ENCODE measurements at places on chromosomes 7 and 10. TPM values are rescaled to one million over a fixed set of nuclear protein-coding genes. Genes with fewer than 3 reads are reported as not detected.

GRCh38 chr7:14837216-14837615, 65.3 kb downstream of the DGKB start:
- no peak for DNase-seq

GRCh38 chr7:96949766-96950165, 55.6 kb upstream of the DLX6 start:
- no peak for DNase-seq

DNA sequence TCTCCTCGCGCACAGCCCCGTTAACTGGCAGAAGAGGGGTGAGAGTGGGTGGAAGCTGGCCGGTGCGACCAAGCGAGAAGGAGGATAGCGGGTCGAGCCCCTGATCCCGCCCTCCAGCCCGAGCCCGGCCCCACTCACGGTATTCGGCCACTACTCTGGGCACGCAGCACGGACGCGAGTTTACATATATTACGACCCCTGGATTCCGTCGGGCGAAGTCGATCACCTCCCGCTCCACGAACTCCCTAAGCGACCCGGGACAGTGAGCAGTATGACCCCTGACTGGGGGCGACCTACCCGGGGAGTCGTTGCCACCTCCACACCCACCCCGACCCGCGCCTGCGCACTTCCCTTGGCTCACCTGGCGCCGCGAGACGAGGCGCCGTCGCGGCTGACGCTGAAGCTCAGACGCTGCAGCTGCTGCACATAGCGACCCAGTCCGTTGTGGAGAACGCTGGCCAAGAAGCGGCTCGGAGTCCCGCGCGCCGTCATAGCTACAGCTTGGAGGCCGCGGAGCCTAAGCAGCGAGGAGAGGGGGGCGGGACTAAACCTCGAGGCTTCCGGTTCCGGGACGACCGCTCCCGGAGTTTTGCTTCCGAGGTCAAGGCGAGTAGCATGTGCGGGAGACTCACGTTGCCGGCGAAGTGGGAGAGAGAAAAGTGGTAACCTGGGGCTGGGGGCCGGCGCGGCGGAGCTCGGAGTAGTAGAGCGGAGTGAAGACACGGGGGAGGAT, at the start of the genes MRPL43 and TWNK:
MRPL43 (minus strand) TSS at position 546 of the 733 bp plus-strand sequence; CDS start at position 492, 54 bp downstream.
TWNK (plus strand) TSS at position 592 of the 733 bp plus-strand sequence. CDS start 668 bp downstream, outside the sequence.
- DNase-seq, result peak; percentile 79

DNA sequence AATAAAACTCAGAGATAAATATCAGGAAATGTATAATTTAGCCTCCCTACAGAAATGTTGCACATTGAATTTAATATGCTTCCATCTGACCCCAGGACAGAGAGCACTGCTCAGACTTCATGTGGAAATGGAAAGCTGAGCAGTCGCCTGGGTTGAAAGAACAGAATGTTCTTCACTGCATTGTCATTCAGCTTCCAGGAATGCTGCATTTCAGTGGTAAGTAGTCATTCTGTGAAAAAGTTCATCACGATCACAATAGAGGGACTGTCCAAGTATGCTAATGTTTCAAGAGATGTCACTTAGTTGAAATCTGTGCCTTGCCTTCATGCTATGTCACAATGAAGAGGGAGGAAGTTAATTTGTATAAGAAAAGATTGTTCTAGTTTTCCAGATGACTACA, 147.3 kb downstream of the NRCAM start:
- no peak for DNase-seq

CYP2W1 gene
- 0.71 TPM for total RNA-seq

SFRP5 gene
- total RNA-seq, result 0.20 TPM

DNA sequence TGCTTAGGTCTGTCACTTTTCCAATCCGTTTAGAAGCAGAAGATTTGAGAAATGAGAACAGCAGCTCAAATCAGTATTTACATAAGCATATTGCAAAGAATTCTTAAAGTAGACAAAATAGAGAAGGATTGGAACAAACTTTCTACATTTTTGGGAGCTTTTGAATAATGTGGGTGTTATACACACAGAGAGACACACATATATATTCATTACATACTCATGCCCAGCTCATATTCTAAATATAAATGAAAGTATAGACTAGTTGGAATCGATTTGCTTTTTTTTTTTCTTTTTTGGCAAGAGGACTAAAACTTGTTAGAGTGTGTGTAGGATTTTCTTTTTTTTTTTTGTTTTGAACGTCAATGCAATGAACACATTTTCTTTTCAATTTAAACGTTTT, 538.9 kb downstream of the AUTS2 start:
- no peak for DNase-seq

GRCh38 chr7:35249537-35249907, 4.4 kb downstream of the TBX20 start:
- no peak for DNase-seq

TCAF2 gene
- 0.52 TPM for total RNA-seq

- no peak for DNase-seq
These were observed 86.8 kb upstream of the CHST15 start for GRCh38 chr10:124180044-124180745.

GRCh38 chr7:49927631-49928030, 154.2 kb downstream of the VWC2 start:
- no peak for DNase-seq

- DNase-seq, result no peak
These were observed 14.8 kb downstream of the BHLHA15 start for GRCh38 chr7:98225913-98226614.

DNA sequence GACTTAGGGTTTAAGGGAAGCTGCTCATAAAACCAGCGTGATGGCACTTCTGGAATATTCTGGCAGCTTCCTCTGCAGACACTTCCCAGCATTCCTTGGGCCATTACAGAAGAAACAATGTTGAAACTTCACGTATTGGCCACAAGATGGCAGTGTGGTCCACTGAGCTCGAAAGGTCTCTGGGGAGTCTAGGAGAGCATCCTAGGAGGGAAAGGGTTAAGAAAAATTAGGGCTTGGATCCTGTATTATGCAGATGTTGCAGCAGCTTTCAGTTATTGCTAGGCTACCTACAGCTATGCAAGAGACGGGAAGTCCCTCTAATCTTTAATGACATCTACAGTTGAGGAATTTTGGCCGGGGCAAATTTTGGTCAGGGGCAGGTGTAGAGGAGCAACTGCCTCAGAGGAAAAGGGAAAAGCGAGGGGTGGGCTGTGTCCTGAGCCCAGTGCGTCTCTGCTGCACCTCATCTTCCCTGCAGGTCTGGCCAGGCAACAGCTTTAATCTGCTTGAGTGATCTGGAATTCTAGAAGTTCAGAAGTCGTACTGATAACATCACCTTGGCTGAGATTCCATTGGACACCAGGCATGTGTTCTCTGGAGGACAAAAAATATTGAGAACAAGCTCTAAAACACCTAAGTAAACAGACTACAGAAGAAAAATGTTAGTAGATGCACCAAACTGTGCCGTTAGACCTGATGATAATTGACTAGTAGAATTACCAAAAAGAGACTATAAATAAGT, 220.8 kb upstream of the PRSS58 start:
- DNase-seq, result peak; percentile 28

DNA sequence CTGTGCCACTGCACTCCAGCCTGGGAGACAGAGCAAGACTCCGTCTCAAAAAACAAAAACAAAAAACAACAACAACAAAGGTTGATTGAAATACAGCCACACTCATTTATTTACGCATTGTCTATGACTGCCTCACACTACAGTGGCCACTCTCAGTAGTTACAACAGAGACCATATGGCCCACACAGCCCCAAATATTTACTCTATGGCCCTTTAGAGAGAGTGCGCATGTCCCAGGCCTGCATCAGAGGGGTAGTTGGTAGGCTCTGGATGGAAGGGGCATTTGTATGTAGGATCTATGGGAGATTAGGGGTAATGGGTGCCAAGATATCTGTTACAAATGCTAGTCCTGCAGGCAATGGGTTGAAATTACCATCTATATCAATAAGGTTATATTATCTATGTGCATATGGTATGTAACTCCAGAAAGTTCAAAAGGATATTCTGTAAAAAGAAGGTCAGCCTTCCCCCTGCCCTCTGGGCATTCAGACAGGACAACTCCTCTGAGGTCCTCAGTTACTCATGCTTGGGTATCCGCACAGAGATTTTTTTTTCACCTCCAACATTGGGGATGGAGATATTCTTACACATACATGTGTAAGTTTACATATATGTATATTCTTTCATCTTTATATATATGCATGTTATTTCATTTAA, 56.3 kb downstream of the DENND2A start:
- DNase-seq, result no peak

DNA sequence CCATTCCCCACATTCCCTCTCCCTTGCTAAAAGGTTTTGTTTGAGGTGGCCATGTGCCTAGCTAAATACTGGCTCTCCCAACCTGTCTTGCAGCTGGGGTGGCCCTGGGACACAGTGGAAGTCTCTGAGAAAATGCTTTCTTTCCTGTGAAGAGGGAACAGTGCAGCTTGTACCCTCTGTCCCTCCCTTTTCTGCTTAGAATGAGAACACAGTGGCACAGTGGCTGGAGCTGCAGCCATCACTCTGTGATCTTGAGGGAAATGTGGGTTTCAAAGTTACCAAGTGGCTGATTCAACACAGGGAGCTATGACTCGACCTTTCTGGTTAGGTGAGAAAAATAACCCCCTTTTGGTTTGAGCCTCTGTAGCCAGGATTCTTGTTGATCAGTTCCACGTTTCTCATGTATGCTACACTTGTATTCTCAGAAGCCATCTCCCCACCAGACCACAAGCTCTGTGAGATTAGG, 62.7 kb upstream of the CARD11 start:
- no peak for DNase-seq

TAS2R41 gene
- total RNA-seq, result not detected

GRCh38 chr7:2301511-2301863, 12.8 kb downstream of the SNX8 start:
- DNase-seq, result no peak

DNA sequence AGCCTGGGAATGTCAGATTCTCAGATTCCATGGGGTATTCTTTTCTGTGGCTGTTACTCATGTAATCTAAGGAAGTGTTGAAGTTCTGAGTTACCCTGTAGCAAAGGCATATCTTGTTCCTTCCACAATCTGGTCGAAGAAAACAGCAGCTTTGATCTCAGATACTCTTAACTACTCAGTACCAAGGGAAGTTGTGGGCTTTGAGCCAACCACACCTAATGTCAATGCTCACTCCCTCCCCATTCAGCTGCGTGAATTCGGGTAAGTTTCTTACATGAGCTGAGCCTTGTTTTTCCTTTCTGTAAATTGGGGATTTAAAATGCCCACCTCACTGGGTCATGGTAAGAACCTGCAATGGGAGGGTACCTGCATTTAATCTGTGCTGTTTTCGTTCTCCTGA, 52.5 kb downstream of the PTPRN2 start:
- DNase-seq, result no peak

GRCh38 chr10:43162604-43163003, 24.4 kb downstream of the CSGALNACT2 start:
- DNase-seq, result no peak

DNA sequence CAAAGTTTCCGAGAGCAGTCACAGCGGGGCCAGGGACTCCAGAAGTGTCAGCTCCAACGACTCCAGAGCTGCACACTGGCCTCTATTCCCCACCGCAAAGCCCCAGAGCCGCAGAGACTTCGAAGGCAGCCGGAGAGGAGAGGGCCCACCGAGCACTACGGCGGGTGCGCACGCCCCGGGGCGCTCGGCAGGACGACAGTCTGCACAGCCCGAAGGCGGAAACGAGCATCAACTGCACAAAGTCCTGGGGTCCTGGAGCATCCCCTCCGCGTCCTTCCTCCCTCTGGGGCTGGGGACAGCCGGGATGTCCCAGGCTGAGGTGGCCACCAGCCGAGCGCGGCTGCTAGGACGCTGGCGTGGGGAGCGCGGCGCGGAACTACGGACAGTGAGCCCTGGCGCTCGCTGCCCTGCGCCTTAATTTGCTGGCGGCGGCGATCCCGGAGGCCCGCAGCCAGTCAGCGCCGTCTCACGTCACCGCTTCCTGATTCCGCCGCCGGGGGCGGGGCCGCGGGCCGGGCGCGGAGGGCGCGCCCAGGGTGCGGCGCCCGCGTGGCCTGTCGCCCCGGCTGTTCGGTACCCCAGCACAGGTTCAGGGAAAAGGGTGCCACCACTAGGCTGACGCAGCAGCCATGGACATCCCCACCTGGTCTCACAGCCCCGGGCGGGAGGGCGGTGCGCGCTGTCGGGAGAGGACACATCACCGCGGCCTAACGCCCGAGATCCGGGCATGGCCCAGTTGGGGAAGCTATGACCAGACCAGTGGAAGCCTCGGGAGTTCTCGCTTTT, at the start of gene TBX20:
TBX20 (minus strand) TSS at position 391 of the 786 bp plus-strand sequence. CDS start 480 bp downstream, outside the sequence.
- peak; percentile 59 for DNase-seq
